ACHN (cell line): ENCODE measurements at places on chromosomes 3 and 15.

DNA sequence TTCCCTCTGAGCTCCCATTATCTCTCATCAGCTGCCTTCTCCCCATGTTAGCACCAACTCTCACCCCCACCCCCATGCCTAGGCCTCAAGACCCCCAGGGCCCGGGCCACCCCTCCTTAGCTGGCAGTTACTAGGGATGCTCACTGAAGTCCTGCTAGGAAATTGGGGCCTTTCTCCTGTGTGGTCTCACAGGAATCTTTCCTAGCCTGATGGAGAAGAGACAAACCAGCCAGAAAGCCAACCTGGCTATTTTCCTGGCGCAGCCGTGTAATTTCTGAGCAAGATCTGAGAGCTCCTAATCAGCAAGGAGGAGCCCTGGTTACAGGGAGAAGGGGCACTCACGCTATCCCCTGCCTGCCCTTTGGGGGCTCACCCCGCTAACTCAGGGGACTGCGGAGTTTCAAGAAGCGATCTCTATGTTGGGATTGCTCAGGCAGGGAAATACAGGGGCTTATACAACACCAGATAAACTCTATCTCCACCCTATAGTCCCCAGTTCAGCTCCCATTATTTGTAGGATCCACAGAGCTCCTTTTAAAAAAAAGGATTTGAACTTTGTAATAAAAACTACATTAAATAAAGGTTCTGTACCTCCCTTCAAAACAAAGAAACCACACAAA is 25.2 kb downstream of the NR2F2 start:
- DNase-seq: no peak

- no peak for DNase-seq
These were observed 5.3 kb downstream of the PLA2G4F start for GRCh38 chr15:42151141-42151561.

DNA sequence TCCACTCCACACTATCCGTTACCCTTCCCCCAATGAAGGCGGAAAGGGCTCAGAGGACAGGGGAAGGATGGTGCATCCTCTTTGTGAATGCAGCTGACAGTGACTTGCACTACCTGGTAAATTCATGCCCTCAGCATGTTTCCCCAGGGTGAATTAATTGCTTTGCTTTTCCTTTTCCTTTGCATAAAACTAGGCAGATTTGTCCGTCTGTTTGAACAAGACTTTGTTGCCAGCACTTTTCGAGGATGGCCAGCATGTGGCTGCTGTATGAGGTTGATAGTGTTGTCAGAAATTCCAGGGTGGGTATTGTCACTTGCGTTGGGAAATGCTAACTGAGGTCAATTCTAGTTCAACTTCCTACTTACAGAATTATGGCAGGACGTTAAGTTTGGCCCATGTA is 79.0 kb upstream of the RARB start:
- DNase-seq: no peak

DNA sequence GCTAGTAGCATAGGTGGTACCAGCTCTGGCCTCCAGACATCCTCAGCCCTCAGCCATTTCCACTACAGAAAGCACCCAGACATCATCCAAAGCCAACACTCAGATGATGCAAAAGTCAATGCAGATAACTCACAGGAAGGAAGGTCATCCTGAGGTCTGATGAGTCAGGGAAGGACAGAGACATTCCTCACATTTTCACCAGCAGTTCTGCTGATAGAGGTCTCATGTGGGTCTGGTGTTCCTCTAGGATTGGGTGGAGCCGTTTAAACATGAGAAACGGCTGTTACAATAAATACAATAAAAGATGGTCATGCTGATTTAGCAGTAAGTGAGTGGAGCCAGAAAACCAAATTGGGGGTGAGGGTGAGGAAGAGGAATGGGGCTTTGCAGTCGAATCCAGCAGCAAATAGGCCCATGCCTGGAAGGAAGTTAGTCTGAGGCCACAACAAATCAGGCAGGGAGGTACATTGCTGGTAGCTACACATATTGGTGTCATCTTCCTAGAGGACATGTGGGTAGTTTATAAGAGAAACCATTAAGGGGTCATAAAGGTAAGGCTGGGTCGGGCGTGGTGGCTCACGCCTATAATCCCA is 33.3 kb upstream of the FLNB start:
- DNase-seq: peak; percentile 95

- peak; percentile 47 for DNase-seq
These were observed 192.9 kb upstream of the CADPS start for GRCh38 chr3:63067999-63068645.

- DNase-seq: no peak
These were observed 6.8 kb upstream of the TRH start for GRCh38 chr3:129967761-129968160.

GRCh38 chr15:74384881-74385643 is 17.6 kb upstream of the CYP11A1 start:
- no peak for DNase-seq

GRCh38 chr15:22259881-22260421 is 179.6 kb downstream of the OR4M2 start:
- DNase-seq: no peak

DNA sequence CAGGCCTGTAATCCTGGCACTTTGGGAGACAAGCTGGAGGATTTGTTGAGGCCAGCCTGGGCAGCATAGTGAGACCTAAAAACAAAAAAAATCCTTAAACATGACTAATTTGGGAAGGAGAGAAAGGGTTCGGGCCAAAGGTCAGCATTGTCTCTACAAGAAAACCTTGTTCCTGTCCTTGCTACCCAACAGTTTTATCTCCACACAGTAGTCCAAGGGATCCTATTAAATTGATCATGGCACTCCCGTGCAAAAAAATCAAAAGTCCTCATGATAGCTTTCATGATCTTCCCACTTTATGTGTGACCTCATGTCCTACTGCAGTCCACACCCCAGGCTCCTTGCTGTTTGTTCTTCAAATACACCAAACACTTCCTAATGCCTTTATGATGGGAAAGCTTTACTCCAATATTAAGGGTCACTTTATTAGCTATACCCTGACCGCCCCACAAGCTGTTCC is 4.2 kb downstream of the RPL15 start:
- no peak for DNase-seq

DNA sequence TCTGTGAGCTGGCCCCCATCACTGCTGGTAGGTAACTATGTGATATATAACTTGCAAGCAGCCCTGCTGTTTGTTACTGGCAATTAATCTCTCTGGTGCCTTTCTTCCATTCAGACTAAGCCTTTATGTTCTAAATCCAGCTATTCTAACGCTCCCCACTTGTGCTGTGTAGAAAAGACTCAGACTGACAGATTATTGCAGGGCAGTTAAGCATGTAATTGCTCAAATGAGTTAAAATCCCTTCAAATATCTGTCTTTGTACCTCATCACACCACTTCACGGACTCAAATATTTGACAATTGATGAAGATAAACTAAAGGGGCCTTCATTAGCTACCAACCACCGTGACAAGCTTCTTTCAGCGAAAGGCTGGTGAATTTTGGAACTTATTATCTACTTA is 416.2 kb downstream of the NR2F2 start:
- DNase-seq: no peak

- no peak for DNase-seq
These were observed 308.9 kb upstream of the DNAJC19 start for GRCh38 chr3:181298421-181298820.

- no peak for DNase-seq
These were observed 120.8 kb upstream of the POU1F1 start for GRCh38 chr3:87397211-87397610.

GRCh38 chr15:69931156-69931555 is 166.6 kb downstream of the TLE3 start:
- DNase-seq: no peak

GRCh38 chr3:128075522-128076482 is 23.6 kb downstream of the SEC61A1 start:
- DNase-seq: peak; percentile 79

DNA sequence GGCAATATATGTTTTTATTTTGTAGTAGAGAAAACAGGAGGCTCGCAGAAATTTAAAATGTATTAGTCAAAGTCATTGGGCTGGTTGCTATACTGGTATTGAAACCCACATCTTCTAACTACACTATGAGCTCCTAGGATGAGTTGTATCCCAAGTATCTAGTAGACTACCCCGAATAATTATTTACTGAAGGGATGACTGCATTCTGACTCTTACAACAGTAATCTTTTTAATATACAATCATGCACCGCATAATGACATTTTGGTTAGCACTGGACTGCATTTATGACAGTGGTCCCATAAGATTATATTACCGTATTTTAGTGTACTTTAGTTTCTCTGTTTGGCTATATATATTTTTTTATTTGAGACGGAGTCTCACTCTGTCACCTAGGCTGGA is 15.3 kb downstream of the PIGB start:
- no peak for DNase-seq

- no peak for DNase-seq
These were observed 10.9 kb upstream of the MESP1 start for GRCh38 chr15:89761929-89762328.
